ENCODE measurements at places on chromosomes 16 and 17. TPM values are rescaled to one million over a fixed set of nuclear protein-coding genes. Genes with fewer than 3 reads are reported as not detected.

Gene MMP25
- total RNA-seq: 0.96 TPM

Gene KRT38
- total RNA-seq: not detected

Gene RHBDL3
- total RNA-seq: 0.15 TPM

Gene MPP2
- total RNA-seq: 0.10 TPM

Gene UMOD
- total RNA-seq: not detected

Gene KRT33B
- not detected for total RNA-seq

Gene SCNN1G
- not detected for total RNA-seq

Gene CDC6
- total RNA-seq: 1.5 TPM

Gene ITGAD
- total RNA-seq: 0.70 TPM

Gene CHCT1
- not detected for total RNA-seq

Gene KRTAP9-2
- not detected for total RNA-seq

Gene ABCC11
- total RNA-seq: 5.8 TPM

Gene HSPB9
- 1.1 TPM for total RNA-seq

Gene OR3A3
- total RNA-seq: not detected

Gene COX11
- total RNA-seq: 30.3 TPM

Gene RAMP2
- total RNA-seq: 3.4 TPM

Gene CCNF
- total RNA-seq: 2.0 TPM

Gene ASGR1
- 526 TPM for total RNA-seq

Gene ZNF18
- 5.3 TPM for total RNA-seq

Gene KIFC3
- total RNA-seq: 43.5 TPM

Gene IL17C
- not detected for total RNA-seq

Gene ZNF75A
- total RNA-seq: 10.2 TPM

Gene PLLP
- total RNA-seq: 7.5 TPM

Gene STARD3
- total RNA-seq: 27.3 TPM

Gene TBC1D3E
- not detected for total RNA-seq

Gene RPUSD1
- total RNA-seq: 9.0 TPM

Gene CLEC18C
- 0.40 TPM for total RNA-seq

Gene GRIN2A
- 0.03 TPM for total RNA-seq

Gene ITGB3
- 5.0 TPM for total RNA-seq

Gene HNF1B
- total RNA-seq: 8.4 TPM
